ENCODE measurements at places on chromosomes 7 and 10.

DNA sequence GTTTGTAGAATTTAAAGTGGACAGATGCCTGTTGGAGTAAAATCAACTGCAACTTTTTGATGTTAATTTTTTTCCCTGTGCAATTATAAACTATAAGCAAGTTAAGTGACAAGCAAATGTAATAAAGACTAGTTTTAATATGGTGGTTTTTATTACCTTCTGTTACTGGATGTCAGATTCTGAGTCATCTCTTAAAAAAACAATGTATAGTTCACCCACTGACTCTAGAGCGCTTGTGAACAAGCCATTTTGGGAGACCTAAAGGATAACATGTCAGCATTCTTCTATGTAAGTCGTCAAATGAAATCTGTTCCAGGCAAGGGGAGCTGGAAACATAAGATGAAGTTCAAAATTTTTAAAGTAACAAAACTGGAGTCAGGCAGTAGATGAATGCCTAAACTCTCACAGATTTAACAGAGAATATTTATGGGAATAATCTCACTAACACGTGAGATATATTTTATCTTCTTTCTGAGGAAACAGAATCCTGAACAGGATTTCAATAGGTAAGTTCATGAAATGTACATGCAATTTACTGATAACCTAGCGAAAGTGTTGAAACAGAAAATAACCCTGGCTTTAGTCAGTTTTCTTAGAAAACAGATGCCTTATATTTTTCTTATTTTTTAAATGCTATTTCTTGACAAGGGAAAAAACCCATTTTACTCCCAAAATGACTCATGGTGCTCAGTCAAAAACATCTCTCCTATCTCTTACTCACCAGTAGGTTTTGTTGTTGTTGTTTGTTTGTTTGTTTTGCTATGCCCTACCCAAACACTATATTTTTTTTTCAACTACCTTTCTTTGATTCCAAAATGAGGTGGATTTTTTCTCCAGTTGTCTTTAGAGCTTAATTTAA lies 91.7 kb downstream of the SLC39A12 start:
- DNase-seq: no peak

DNA sequence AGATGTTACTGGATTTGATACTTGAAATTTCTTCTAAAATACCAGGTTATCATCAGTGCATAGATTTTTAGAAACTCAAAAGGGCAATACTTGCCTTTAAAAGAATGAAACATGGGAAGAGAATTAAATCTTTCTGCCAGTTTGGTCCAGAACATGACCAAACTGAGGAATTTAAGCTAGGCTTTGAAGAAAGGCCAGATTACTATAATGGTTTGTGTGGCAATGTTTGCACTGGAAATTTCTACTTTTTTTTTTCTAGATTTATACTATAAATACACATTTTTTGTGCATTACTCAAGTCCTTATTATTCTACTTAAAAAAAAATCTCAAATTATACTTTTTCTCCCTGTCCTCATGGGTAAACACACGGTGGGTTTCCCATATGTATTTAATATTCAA lies 9.2 kb downstream of the MKX start:
- no peak for DNase-seq

GRCh38 chr7:130930681-130931080 lies 196.7 kb upstream of the KLF14 start:
- DNase-seq: no peak

DNA sequence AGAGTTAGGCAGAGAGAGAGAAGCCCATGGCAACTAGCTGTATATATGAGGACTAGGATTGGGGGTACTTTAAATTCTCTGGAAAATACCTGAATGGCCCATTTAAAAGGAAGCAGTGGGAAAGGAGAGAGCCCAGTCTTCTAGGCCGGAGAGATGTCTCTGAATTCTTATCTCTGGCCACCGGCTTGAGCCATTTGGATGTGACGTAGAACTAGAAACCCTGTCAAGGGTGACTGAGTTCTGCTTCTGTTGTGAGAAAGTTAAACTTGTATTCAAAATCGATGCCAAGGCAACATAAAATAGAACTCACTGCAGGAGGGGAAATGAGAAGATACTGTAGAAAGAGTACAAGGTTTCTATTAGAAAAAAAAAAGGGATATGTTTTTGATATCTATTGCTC lies 6.3 kb upstream of the GSTK1 start:
- DNase-seq: no peak

GRCh38 chr7:63027075-63027474 lies 971.6 kb upstream of the ZNF722 start:
- DNase-seq: no peak

DNA sequence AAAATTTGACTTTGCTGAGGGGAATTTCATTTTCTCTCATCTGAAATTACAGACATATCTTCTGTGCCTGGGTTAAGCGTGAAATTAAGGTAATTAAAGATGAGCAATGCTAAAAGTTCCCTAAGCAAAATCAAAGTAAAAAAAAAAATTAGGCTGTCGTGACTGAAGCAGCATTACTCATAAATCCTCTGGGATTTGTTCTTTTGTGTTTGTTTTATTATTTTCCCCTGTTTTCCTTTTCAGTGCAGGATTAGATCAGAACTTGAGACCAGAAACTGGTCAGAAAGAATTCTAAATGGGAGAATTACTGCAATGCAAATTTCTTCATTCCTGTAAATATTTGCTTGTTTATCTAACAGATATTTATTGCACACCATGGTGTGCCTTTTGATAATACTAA lies 141.4 kb upstream of the BET1 start:
- no peak for DNase-seq

- no peak for DNase-seq
Measured at GRCh38 chr7:69682518-69682917, 84.2 kb downstream of the AUTS2 start.

- DNase-seq: no peak
Measured at GRCh38 chr10:126667568-126667967, 2.9 kb downstream of the C10orf90 start.

DNA sequence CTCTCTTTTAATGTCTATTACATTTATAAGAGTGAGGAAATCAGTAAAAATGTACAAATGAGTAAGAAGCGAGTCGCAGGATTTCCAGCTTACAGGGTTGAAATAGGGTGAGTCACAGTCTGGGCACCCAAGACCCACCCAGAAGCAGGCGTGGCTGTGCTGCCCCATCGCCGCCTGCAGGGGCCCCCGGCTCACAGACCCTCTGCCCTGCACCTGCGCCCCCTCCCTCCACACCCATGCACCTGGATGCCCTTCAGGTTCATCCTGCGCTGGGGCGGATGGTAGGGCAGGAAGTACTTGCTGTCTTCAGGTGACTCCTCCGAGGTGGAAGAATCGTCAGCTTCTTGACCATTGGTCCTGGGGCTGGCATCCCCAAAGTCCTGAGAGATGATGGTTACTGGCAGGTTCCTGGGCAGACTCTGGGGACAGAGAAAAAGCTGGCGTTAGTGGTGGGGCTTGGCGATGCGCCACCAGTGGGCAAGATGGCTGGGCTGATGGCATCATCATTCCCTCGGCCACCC lies 90.2 kb upstream of the GNA12 start:
- DNase-seq: no peak

GRCh38 chr10:59047957-59048618 lies 128.4 kb upstream of the PHYHIPL start:
- no peak for DNase-seq

GRCh38 chr7:116535416-116535815 lies 10.6 kb downstream of the CAV1 start:
- no peak for DNase-seq

GRCh38 chr10:33493978-33494377 lies 159.5 kb upstream of the NRP1 start:
- no peak for DNase-seq

GRCh38 chr10:80260295-80261243 lies 28.9 kb downstream of the MAT1A start:
- peak; percentile 28 for DNase-seq

DNA sequence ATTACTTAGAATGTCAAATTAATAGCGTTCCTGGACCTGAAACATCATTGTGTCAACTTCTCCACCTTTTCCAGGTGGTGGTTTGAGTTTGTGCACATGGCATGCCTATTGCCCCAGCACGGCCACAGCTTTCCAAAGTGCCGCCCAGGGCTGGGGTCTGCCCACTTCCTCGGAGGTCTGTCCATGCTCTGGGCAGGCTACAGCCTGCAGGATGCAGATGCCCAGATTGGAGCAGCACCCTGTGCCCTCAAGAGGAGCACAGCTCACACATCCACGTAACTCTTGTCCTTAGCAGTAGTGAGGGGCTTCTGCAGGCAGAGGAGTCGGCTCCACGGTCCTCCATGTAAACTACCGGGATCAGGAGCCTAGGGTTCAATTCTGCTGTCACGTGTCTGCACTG lies 238.6 kb downstream of the EBF3 start:
- DNase-seq: no peak
